ENCODE measurements at places on chromosomes 3 and 15.

GRCh38 chr3:4862973-4863372 lies 116.3 kb upstream of the BHLHE40 start:
- DNase-seq, result no peak

DNA sequence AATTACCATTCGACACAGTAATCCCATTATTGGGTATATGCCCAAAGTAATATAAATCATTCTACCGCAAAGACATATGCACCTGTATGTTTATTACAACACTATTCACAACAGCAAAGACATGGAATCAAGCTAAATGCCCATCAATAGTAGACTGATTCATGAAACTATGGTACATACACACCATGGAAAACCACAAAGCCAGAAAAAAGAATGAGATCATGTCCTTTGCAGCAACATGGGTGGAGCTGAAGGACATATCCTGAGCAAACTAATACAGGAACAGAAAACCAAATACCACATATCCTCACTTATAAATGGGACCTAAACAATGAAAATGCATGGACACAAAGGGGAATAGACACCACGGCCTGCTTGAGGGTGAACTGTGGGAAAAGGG lies 11.1 kb upstream of the MCF2L2 start:
- DNase-seq, result no peak

GRCh38 chr3:116166121-116166520 lies 279.2 kb downstream of the LSAMP start:
- DNase-seq, result no peak

DNA sequence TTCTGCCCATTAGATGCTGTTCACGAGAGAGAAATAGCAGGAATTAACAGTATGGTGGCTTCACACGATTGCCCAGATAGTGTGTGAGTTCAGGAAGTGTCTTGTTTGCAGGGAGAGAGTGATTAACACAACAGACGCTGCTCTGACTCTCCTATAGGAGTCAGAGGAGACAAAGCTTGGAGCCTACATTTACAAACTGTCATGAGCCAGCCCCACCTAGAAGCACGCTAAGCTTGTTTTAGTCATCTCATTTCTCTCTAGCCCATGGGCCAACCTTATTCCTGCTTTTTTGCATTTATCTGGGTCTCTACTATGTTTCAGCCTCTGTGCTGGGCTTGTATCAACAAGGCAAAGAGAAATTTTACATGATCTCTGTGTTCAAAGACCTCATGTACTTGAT lies 128.3 kb upstream of the BFSP2 start:
- DNase-seq, result no peak

DNA sequence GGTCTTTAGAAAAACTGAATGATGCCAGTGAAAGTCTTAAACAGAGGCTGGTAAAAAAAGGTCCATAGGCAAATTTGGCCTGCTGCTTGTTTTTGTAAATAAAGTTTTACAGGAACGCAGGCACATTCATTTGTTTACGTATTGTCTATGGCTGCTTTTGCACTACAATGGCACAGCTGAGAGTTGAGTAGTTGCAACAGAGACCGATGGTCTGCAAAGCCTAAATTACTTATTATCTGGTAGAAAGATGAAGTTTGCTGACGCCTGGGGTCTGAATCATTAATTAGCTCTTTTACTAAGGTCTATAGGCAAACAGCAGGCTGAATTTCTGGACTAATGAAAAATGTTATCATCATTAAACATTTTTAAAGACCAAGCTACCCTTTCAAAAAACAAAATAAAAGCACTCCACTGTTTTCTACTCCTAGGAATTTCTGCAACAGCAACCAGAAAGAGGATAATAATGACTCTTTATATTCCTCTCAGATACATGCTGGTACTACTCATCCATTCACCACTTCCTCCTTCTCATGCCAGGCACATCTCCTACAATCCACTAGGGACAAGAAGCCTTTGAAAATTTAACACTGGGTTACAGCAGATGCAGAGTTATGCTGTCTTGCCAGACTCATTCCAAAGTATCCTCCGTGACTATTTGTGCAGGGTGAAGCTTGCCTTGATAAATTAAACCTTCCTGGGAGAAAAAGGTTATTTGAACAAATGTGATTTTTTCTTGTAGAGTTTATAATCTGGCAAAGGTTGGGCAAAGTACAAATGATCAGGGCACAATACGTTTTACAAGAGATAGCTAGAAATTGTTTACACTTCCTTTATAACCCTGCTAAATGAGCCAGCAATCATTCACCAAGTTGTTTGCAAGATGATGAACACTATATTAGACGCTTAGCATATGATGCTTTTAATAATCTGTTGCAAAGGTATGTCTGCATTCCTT lies 6.0 kb downstream of the GATM start:
- DNase-seq, result no peak

DNA sequence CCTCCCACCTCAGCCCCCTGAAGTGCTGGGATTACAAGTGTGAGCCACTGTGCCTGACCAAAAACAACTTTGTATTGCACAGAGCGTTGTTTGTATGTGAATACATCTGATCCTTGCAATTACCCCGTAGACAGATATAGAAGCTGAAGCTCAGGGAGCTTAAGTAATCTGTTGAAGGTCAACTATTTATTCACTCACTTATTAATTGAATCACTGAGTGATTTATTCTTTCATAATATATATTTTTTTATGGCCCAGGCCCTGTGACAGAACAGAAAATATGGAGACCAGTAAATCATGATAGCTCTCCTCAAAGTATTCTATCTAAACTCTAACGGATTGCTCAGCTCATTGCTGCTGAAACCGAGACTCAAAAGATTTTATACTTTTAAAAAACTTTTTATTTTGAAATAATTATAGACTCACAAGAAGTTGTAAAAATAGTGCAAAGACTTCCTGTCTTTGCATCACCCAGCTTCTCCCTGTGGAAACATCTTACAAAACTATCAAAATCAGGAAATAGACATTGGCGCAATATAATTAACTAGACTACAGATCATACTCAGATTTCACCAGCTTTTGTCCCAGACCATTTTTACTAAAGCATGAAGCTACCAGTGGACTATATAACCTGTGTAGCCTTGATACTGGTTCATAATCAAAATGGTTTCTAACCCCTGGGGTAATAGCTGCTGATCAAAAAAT lies 466.1 kb downstream of the PDCD6IP start:
- no peak for DNase-seq

DNA sequence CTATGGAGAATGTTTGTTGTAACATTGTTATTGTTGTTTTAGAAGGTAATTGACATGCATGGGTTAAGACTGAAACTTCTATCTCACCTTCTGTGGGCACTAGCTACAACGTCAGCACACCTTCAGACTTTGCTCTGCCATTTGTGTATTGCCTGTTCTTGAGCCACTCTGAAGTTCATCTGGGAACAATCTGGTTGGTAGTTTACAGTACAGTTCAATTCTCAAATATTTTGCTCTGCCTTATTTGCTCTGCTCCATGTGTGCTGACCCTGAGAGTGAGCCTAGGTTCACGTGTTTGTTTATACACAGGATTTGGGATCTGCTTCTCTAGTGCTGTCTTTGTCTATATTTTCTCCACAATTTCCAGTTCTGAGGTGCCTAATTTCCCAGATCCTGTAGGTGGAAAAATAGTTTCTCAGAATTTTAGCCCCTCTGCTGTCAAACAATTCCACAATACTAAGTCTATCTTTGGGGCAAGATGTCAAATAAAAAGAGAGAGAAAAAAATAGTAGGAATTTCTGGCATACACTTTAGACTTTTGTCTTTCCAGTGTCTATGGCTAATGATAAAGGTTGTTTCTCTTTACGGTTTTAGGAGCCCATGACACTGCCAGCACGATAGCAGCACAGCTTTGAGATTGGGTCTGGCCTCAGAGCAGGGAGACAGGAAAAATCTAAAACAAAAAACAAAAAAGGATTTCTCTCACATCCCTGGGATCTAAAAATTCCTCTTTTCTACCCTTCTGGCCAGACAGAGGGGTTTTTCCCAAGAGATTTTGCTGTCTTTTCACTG lies 721.4 kb downstream of the VGLL3 start:
- DNase-seq, result no peak

DNA sequence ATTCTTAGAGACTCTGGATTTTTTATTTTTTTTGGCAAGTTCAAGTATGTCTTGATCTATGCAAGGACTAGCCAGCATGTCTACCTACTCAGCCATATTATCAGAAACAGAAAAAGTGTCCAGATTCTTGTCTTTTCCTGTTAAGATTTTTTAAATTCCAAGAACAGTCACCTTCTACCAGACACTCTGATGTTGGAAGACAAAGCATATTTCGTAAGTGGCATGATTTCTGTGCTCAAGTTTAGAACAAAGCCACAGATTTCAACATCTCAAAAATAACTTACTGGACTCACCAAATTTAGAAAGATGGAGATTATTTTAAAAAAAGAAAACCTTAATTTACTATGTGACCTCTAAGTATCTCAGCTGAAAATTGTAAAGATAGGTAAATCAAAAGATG lies 61.9 kb downstream of the GOLGA6L7 start:
- no peak for DNase-seq

DNA sequence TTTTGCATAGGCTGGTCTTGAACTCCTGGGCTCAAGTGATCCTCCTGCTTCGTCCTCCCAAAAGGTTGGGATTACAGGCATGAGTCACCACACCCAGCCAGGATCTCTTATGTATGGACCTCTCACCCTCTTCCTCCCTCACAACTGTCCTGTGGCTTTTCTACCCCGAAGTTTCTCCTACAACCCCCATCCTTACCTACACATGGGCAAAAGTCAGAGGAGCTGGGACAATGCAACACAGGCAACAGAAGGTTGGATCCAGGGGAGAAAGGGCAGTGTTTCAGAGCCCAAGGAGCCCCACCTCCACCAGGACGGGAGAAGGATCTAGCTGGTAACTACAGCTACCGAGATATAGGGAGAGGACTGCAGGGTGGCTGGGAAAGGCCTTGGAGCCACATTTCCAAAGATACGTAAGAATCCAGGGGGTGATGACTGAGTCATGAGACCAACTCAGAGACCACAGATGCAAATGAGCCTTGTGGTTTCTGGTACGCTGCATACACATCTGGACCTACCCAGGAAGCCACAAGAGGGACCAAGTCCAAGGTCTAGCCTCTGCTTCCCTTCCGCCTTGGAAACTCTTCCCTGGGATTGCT lies 13.6 kb downstream of the IGDCC4 start:
- DNase-seq, result no peak
